ENCODE measurements at places on chromosomes 5 and 9.

DNA sequence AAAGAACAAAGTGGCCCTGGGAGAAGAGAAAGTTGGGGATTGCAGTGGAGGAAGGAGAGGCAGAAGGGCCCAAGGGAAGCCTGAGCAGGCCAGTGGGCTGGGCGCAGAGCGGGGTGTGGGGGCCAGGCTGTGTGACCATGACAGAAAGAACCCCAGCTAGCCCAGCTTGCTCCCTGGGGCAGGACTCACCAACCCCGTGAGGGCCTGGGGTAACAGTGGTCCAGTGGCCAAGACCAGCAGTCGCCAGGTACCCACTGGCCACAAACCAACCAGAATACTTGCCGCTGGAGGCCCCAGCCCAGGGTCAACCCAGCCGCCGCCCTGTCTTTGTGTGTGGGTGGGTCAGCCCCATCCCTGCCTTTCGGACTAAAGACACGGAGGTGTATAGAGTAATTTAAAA lies 146.5 kb downstream of the CACNA1B start:
- DNase-seq = no peak

DNA sequence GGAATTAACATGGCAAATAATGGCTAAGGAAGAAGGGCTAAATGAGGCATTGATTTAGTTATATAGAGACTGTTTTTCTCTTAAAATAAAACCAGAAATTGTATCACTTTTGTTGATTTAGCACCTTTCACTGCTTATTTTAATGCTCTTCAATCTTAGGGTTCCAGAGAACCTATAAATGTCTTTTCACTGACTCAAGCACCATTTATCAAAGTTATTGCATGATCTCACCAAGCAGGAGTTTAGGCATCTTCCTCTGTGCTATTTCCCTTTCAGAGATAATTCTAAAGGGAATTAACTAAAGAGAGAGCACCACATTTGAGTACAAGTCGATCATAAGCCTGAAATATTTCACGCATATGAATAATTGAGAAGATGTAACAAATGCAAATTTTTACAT lies 357.1 kb downstream of the CDH18 start:
- DNase-seq = no peak

DNA sequence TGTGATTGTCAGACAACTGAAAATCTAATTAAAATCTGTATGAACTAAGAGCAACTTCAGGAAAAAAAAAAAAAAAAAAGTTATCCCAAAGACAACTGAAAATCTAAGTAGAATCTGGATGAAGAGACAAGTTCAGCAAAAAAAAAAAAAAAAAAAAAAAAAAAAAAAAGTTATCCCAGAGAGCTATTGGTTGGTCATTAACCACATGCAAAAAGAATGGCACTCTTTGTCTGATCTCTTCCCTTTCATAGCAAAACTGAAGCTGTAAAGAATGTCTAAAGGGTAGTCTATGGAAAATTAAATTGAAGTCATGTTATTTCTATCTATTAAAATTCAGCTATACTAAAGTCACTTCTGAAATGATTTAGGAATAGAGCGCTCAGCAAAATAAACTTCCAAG lies 32.9 kb downstream of the STRBP start:
- DNase-seq = no peak

GRCh38 chr9:113298924-113299770 lies 4.0 kb downstream of the RNF183 start:
- DNase-seq = no peak

DNA sequence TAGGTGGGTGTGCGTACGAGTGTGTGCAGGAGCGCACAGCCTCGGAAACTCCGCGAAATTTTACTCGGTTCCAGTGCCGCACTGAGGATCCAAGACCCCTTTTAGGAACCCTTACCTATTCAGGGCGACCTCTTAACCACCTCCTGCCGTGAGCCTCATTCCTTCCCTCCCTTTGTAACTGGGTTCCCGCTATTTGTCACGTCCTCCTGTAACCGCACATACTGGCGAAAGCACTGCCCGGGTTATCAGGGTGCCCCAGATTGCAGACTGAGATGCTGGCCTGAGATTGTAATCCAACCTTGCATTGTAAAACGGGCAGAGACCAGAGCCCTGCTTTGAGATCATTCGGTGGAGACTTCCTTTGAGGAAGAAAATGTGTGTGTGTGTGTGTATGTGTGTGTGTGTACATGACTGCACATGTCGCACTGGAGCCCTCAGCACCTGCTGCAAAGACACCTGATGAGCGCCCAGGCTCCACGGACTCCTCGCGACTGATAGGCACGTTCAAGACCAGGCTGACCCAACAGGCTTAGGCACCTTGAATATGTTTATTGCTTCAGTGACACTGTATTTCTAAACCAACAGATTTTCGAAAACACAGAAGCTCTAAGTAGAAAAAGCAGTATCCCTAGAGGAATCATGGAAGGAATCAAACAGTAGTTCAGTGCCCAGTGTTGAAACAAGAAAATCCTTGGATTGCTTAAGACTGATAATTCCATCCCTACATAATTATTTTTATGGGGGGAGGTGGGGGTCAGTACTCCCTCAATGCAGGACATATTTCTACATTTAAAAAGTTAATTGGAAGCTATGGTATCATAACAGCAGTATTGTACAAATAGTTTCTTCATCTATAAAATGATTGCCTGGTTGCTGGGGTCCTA lies 86.5 kb upstream of the TNFAIP8 start:
- DNase-seq = no peak

- no peak for DNase-seq
Measured at GRCh38 chr5:95901676-95902627, 59.7 kb downstream of the ELL2 start.

DNA sequence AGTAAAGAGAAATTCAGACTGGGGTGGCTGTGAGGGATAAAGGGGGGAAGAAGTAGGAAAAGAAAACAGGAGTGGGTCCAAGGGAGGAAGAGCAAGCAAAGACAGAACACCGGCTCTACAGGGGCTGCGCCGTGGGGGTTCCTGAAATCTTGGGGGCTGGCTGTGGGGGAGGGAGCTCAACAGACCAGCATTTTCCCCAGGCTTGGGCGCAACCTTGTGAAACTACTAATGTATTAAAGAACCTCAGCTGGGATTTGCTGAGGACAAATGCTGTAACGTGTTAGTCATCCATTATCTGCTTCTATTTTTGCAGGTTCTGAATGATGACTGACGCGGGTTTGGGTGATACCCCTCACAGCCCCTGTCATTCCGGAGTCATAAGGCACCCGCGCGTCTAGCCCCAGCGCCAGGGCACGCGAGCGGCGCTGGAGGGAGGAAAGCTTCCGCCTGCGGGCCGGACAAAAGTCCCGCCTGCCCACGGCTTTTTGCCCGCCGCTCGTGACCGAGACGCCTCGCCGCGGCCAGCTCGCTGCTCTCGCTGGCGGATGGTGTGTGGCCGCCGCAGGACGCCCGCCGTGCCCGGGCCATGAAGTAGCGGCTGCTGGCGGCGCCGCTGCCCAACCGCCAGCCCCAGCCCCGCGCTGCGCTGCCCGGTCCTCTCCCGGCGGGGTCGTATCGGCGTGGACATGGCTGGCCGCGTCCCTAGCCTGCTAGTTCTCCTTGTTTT lies 110.6 kb downstream of the PAM start:
- DNase-seq = peak; percentile 61

DNA sequence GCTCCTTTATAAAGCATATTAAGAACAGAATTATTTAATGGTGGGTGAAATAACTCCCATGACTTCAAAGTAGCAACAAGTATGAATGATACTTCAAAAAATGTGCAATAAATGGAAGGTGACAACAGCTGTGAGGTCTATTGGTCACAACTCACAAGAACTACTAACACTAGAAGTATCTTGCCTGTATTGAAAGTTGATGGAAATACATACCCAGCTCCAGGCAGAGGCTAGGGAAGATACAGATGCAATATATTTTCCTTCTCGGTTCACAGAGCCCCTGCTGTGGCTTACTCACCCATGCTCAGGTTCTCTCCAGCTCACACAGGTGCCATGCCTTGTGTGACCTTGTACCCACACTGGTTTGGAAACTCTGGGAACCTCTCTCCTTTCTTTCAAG lies 133.8 kb downstream of the LIFR start:
- DNase-seq = no peak

DNA sequence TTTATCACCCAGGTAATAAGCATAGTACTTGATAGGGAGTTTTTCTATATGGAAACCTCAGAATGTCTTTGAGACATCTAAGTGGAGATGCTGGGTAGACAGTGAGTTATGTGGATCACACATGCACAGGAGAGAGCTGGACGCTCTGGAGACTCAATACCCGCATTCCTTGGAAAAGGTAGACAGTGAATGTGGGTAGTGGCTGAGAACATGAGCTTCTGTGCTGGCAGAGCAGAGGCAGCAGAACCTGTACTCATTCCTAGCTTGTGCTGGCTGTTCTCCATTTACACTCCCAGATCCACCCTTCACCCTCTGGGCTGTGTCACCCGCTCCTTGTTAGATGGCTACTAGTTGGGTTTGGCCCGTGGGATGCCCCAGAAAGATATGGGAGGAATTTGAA lies 269.8 kb downstream of the ASTN2 start:
- DNase-seq = no peak

GRCh38 chr9:14478175-14479162 lies 164.5 kb upstream of the NFIB start:
- DNase-seq = no peak

GRCh38 chr9:91220491-91221135 lies 141.1 kb downstream of the AUH start:
- DNase-seq = no peak

DNA sequence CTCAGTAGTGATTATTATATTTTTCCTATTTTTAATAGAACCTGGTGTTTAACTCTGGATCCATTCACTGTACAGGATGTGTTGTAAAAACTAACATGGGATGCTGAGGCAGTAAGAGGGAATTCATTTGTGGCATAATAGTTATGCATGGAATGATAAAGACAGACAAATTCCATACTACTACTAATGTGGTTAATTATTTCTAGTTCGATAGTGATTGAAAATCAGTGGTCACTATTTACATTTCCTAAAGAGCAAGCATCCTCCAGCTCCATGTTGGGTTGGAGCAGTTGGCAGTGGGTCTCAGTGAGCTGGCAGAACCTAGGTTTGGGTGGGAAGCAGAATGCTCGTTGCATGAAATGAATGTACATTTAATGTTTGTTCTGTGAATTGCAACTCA lies 122.6 kb downstream of the SAXO1 start:
- DNase-seq = no peak

- DNase-seq = no peak
Measured at GRCh38 chr5:73996151-73996755, 370.3 kb downstream of the ARHGEF28 start.

DNA sequence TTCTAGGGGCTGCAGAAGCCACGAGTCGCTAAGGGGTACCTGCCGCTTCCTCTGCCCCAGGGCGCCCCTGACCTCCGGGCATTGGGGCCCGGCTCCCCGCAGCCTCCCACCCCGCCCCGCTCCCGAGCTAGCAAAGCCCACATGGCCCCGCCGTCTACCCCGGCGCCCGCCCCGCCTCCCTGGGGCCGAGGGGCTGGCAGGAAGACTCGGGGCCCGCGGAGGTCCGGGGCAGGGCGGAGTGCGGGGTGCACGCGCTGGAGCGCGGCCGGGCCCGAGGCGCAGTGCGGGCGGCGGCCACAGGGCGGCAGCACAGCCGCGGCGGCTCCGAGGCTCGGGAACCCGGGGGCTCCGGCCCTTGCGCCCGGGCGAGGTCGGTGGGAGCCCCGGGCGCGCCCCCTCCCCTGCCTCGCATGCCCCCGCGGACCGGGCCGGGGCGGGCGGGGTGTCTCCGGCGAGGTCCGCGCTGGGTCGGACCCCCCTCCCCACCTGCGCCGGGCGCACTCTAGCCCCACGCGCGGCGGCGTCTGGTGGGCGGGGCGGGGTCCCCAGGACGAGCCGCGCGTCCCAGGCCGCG lies 6.7 kb downstream of the NRARP start:
- DNase-seq = no peak

- DNase-seq = no peak
Measured at GRCh38 chr5:76547242-76547890, 75.8 kb downstream of the F2RL2 start.

GRCh38 chr5:6202968-6203365 lies 175.4 kb downstream of the MED10 start:
- no peak for DNase-seq

DNA sequence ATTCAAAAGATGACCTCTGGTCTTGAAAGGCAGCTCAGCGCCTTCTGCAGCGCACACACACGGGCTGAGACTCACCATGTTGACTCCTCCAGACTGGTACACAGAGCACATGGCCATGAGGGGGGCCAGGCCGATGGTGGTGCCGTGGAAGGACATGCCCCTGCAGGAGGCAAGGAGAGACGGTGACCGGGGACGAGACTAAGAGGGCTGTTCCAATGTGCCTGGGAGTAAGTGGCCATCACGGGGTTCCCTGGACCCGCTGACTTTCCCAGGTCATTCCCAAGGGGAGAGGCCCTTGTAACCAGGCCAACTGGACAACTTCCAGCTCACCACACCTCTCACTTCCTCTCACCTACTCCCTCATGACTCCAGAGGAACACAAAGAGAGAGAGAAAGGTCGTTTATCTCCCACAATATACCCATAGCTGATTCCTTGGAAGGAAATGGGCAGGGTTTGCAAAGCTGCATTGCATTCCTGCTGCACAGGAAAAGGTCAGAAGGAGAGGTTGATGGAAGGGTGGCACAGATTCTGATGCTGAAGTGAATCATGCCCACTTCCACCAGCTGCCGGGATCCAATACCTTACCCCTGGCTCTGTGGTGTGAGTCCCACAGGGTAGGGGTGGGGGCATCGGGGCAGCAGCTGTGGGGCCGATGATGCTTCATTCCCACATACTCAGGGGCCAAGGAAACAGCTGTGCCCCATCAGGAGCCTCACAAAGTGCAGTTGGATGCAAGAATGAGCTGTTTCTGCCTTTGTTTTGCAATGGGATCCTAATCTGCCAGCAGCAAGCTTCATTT lies 47.2 kb downstream of the NIPAL4 start:
- no peak for DNase-seq

GRCh38 chr9:93597871-93598646 lies 21.7 kb downstream of the PHF2 start:
- no peak for DNase-seq

GRCh38 chr5:76250463-76250862 lies 152.6 kb upstream of the IQGAP2 start:
- DNase-seq = no peak

GRCh38 chr5:111383288-111383970 lies 128.9 kb downstream of the STARD4 start:
- DNase-seq = no peak

DNA sequence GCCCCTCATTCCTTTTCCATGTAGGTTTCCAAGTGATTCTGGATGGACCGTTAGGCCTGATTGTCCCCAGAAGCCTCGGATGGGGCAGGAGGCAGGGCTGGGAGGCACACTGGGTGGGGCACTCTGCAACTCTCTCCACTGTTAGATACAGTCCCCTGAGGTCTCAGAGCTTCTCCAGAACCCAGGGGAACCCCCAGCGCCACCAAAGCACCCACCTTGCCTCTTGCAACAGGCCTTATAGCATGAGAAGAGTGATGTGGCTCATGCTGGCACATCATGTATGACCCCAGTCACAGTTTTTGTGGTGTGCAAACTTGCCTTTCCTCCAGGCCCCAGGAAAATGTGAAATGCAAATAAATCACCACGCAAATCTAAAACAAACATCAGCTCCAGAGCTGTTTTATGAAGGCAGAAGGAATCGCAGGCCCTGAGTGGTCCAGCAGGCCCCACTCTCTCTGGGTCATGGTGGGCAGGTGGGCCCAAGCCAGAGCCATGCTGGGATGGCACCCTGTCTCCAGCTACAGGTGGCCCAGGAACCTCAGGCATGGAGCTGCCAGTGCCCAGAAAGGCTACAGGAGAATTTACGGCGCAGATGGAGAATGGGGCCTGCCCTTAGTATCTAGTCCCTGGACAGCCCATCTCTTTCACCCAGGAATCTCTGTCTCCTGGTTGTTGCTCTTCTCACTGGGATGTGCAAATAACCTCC lies 36.3 kb upstream of the CDKN2AIPNL start:
- no peak for DNase-seq
